Hematopoietic multipotent progenitor cell treated with erythropoietin and hydrocortisone succinate and interleukin-3 and kit ligand, for 17 days (in vitro differentiated cells): ENCODE measurements at places on chromosomes 5 and 9.

DNA sequence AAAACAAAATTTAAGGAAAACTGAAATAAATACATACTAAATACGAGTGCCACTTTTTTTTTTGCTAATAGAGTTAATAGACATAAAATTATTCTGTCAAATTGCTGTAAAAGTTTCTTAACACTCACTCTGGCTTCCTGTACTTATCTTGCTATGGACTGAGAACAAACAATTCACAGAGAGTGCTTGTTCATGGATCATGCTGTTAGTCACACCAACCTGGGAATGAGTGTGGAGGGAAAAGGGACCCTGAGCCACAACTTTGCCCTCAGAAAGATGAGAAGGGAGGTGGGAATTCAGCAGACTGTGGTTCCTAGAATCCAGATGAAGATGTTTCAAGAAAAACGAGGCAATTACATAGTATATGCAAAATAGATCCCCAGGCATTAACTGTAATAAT lies 246.9 kb downstream of the FBXL7 start:
- no peak for DNase-seq

DNA sequence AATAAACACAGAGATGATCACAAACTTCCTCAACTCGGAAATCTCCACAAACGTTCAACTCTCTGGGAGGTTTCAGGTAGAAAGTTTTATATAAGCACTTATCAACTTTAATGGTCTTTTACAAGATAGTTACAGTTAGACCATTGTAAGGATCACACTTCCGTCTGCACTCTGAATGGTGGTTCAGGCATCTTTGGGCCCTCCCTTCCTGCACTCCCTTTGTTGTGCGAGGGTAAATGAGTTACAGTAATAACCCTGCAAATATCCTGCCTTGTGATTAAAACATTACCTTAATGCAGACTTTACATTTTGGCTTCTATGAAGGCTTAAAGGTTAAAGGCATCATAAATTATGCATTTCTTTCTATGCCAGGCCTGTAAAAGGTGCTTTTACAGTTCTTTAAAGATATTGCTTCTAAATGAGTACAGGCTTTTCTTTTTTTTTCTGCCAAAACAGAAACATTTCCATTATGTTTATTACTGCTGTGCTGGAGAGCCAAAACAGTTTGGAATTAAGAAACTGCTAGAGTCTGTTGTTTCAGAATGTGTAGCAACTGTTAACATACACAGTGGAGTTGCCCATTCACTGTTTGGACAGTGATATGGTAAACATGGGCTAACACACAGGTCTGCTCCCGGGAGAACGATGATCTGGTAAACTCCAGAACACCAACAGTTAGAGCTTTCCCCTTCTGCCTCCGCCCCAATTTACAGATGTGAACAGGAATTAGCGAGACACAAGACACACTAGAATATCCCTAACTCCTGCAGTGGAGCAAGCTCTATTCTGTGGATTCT lies 1.1 kb downstream of the PRUNE2 start:
- DNase-seq: no peak

- no peak for DNase-seq
Observed at GRCh38 chr5:1026700-1027621, 18.4 kb downstream of the NKD2 start.

- no peak for DNase-seq
Observed at GRCh38 chr5:151270599-151270998, 17.6 kb downstream of the GM2A start.
